ENCODE measurements at places on chromosomes 7 and 10.

- DNase-seq: no peak
These were observed 95.4 kb downstream of the PPP1R9A start for GRCh38 chr7:95002775-95003174.

GRCh38 chr10:131110241-131110783 is 201.2 kb downstream of the TCERG1L start:
- DNase-seq: no peak

GRCh38 chr7:105106473-105106872 is 92.5 kb downstream of the KMT2E start:
- no peak for DNase-seq

DNA sequence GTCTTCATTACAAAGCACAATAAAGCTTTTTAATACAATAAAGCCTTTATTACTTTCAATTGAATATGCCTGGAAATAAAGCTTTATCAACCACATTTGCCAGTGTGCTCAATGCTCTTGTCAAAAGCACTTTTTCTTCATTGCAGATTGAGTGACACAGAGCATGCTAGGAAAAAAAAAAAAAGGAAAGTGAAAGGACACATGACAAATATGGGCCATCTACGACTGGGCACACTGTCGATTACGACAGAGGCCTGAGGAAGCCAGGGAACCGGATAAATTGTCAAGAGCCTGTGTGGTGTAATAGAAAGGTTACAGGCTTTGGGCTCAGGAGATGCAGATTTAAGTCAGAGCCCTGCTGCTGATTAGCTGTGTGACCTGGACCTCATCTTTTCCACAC is 84.8 kb upstream of the LRGUK start:
- no peak for DNase-seq

DNA sequence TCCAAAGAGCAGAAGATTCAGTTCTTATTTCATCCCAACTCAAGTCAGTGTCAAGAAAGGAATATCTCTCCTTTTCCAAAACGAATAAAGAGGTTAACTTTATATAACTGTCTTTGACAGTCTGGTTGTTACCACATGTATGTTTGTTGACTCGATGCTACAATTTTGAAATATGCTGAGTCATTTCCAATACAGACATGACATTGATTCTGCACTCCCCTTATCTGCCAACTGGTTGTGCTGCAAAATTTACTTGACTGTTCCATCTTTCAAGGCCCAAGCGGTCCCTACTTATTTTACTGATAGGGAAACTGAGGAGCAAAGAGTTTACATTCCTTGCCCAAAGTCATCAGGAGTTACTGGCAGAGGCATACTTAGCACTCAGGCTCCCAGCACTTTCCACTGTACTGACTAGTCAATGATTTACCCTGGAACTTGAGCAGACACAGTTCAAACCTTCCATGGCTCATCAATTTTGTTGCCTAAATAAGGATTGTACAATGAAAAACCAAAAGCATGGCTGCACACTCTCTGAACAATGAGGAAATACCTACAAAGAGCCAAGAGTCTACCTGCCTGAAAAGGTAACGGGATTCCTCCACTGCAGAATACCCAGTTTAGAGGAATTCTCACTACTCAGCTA is 52.8 kb downstream of the ABLIM1 start:
- no peak for DNase-seq

- DNase-seq: peak; percentile 30
These were observed 6.1 kb downstream of the DENND11 start for GRCh38 chr7:141695803-141696289.

GRCh38 chr10:32459051-32459698 is 13.2 kb downstream of the CCDC7 start:
- DNase-seq: no peak

- peak; percentile 79 for DNase-seq
These were observed 29.3 kb upstream of the GIMAP8 start for GRCh38 chr7:150420987-150421674.

GRCh38 chr7:116698930-116699721 is 27.1 kb downstream of the MET start:
- peak; percentile 95 for DNase-seq

DNA sequence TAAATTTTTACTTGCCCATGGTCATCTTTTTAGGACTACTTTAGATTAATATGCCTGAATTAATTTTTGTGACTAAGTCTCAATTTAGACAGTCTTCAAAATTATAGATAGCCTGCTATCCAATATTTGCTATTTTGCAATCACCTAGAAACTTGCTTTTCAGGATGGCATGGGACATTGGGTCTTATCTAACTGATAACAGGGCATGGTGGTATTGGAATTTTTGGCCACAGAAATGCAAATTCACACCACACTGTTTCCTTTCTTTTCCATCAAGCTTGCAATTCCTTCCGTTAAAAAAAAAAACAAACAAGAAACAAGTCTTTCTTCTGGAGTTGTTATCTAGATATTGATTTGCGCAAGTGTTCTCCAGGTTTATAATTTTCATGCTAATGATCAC is 8.8 kb downstream of the ARL5B start:
- no peak for DNase-seq

- no peak for DNase-seq
These were observed 38.6 kb downstream of the BPGM start for GRCh38 chr7:134685250-134685649.

DNA sequence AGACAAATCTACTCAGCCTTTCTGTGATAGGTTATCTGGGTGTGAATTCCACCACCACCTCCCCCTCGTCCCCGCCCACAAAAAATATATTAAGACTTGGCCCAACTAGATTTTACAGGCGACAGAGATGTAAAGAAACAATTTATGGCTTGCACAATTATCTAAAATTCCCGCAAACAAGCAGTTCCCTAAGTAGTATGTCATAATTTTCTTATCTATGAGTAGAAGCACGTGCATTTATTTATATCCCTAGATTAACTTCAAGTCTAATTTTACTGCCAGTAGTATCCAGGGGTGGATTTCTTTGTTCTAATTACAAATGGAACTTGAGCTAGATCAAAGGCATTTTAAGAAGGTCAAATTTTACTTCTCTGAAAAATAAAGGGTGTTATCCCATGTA is 1.7 kb downstream of the TSPAN12 start:
- DNase-seq: no peak

- no peak for DNase-seq
These were observed 36.7 kb downstream of the ZC3HAV1 start for GRCh38 chr7:139072796-139073195.

DNA sequence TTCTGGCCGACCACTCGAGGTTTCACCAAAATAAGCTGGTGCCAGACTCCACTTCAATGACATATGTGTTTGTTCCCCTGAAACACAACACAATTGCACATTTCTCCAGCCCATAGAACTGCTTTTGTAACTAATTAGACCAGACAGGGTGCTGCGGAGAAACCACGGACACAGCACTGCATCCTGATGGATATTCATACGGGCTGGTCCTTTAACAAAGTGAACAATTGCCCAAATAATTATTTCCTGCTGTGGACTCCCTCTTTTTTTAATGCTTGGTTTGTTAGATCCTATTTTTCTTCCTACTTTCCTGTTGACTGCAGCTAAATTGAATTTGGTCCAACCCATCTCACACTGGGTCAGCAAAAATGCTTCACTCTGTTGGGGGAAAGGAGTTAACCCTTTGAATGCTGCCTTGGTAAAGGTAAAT is 198.6 kb upstream of the BMPER start:
- DNase-seq: no peak

- no peak for DNase-seq
These were observed 49.6 kb upstream of the TOMM7 start for GRCh38 chr7:22872096-22872807.

DNA sequence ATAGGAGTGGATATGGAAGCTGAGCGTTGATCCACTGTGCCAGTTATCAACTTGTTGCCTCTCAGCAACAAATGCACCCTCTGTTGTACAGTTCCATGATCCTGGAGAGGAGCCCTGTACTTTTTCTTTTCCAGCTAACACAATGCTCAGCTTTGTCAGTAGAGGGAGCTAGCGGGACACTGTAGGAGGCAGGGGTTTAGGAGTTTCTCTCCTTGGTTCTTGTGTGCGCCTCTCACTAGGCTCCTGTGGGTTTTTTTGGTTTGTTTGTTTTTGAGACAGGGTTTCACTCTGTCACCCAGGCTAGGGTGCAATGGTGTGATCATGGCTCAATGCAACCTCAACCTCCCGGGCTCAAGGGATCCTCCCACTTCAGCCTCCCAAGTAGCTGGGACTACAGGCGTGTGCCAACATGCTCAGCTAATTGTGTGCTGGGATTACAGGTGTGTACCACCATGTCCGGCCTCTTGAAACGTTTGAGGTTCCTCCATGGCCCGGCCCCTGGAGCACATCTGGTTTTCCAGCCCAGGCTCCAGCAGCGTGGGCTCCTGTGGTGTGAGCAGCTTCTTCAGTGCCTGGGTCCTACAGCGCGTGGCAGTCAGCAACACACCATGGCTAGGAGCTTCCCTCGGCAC is 12.0 kb upstream of the MARVELD1 start:
- DNase-seq: peak; percentile 91

DNA sequence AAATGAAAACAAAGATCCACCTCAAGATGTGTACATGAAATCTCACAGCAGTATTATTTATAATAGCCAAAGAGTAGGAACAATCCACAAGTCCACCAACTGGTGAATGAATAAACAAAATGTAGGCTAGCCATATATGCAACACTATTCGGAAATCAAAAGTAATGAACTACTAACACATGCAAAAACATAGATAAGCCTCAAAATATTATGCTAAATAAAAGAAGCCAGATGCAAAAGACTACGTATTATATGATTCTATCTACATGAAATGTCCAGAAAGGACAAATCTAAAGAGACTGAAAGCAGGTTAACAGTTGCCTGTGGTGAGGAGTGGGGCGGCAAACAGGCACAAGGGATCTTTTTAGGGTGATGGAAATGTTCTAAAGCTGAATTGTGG is 48.7 kb upstream of the ANAPC16 start:
- DNase-seq: no peak

DNA sequence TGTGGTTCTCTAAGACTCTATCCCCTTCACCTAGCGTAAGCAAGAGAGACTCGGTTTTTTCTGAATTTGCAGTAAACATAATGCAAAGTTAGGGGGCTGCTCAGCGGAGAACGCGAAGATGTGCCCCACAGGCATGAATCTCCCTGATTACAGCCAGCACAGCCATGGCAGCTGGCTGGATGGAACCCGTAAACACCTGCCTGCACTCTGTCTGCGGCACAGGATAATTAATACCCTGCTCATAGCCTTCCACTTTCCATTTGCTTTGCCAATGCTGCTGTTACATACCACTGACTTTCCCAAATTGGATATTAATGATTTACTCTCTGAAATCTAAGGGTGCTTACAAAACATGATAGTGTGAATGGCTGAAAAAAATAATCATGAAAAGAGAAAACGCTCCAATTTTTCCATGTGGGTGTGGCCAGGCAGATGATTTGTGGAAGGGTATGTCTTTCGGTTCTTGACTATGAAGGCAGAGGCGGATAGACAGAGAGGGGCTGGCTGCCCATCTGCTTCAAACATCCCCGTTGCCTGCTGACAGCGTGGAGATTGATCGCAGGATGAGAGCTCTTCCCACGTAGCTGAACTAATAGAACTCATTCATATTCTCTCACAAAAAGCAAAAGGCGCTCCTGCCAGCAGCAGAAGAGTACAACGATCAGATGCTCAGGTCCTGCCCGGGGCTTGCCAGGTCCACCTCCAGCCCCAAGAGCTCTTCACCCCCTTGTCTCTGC is 193.2 kb upstream of the GHITM start:
- peak; percentile 60 for DNase-seq

GRCh38 chr7:153301936-153302335 is 542.4 kb downstream of the ACTR3B start:
- DNase-seq: no peak

- no peak for DNase-seq
These were observed 103.7 kb downstream of the TCERG1L start for GRCh38 chr10:131207584-131208532.

DNA sequence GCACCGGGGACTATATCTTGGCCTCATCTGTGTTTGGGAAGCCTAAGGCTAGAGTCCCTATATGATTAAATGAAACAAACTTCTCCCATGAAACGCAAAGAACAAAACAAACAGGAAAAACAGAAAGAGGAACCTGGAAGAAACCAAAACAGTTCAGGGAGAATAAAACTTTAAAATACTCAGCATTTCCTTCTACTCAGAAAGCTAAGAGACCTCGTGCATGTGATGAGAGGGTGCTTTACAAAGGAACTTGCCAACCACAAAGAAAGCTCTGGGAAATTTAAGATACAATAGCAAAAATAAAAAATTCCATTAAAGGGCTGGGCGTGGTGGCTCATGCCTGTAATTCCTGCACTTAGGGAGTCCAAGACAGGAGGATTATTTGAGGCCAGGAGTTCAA is 6.9 kb downstream of the PILRA start:
- DNase-seq: no peak

DNA sequence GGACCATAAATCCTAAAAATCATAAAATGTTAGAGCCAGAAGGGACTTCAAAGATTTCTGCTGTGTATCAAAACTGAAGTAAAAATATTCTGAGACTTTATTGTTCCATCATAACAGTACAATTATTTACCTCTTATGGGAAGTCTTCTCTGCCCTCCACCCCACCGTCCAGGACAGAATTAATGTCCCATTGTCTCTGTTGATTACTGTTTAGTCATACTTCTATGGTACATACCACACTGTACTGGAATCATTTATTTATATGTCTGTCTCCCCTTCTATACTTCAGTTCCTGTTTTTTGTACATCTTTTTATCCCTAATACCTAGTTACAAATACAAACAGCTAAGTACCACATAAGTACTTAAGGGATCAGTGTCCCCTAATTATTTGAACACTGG is 91.4 kb upstream of the CAPZA2 start:
- no peak for DNase-seq

All from NCI-H510A treated with DMSO at 0.1 percent for 48 hours (cell line).